ENCODE measurements at places on chromosomes 16 and 17. TPM values are rescaled to one million over a fixed set of nuclear protein-coding genes. Genes with fewer than 3 reads are reported as not detected.

FAAP100 gene
- 39.8 TPM for total RNA-seq

- DNase-seq = no peak
- no peak overlapping the region for H3K27ac ChIP-seq
Observed at GRCh38 chr17:30395398-30396022, 16.8 kb downstream of the CPD start.

DNA sequence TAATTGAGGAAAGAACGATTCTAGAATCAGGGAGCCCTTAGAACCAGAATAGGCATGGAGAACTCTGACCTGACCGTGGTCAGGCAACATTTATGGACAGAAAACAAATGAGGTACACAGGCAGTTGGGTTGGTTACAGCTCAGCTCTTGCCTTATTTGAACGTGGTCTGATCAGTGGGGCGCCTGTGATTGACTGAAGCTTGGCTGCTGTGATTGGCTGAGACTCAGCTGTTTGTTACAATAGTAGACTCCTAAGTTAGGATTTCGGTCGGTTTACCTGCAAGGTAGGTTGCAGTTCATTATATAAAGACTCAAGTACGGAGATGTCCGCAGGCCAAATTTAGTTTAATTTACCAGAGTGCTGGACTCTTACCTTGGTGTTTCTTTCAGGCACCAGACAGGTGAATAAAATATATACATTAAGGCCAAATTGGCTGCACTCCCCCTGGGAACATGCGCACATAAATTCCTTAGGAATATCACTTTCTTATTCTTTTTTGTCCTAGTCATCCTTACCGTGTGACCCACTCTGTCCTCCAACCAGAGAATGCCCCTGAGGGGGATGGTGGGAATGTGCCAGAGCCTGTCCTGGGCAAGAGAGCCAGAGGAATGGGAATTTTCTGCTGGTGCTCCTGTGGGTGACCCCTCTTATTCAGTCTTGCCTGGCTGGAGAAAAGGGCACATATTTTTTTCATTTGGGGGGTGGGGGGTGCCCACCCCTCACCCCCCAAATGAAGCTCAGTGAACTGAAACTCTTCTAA is 7.5 kb upstream of the CSNK2A2 start:
- no peak overlapping the region for H3K4me3 ChIP-seq
- peaks cover 3% of the 10 kb centered on the region for H3K4me1 ChIP-seq
- H3K36me3 ChIP-seq = no peaks in the 10 kb centered on the region
- DNase-seq = no peak
- H3K27ac ChIP-seq = no peak overlapping the region

- H3K27me3 ChIP-seq = no peaks in the 10 kb centered on the region
- no peak for DNase-seq
- H3K4me3 ChIP-seq = no peak overlapping the region
- H3K4me1 ChIP-seq = peaks cover 7% of the 10 kb centered on the region
Observed at GRCh38 chr17:49603238-49603637, 27.6 kb downstream of the NXPH3 start.

DNA sequence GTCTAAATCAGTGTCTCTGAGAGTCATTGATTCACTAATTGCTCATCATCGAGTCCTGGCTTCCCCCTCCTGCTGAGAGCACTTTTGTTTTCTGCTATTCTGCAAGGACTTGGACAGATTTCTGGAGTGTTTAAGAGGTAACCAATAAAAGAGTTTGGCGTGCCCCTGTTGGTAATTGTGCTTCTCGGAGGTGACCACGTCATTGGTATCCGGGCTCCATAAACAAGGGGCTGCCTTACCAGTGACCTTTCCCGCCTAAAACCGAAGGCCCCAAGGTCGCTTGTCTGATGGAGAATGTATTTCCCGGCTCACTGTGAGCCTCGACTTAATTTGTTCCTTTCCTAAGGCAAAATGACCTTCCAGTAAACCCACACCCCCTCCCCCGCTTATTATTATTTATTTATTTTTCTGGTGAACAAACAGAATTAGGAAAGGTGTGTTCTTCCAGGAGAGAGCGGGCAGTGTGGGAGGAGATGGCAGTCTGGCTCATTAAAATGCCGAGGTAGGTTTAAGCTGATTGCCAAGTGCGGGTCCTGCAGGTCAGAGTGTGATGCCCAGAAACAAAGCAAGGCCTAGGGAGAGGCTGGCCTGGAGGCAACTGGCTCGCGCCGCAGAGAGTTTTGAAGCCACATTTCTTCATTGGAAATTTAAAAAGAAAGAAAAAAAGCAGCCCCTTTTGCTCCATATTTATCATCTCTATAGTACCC is 30.2 kb downstream of the MSI2 start:
- no peaks in the 10 kb centered on the region for H3K27me3 ChIP-seq
- H3K4me3 ChIP-seq = no peak overlapping the region
- peak overlapping the region; percentile 83 for H3K27ac ChIP-seq
- H3K36me3 ChIP-seq = peaks cover 11% of the 10 kb centered on the region

PRAC2 gene
- not detected for total RNA-seq

GRCh38 chr16:89563639-89564392 is 3.3 kb downstream of the RPL13 start:
- peaks cover 55% of the 10 kb centered on the region for H3K4me1 ChIP-seq
- no peak overlapping the region for H3K4me3 ChIP-seq
- DNase-seq = no peak
- no peaks in the 10 kb centered on the region for H3K27me3 ChIP-seq
- peak overlapping the region; percentile 57 for H3K27ac ChIP-seq

BCO1 gene
- not detected for total RNA-seq

DCTN5 gene
- total RNA-seq = 95.9 TPM

GRCh38 chr17:76797241-76797840 is 59.4 kb downstream of the MFSD11 start:
- no peak for DNase-seq
- peaks cover 5% of the 10 kb centered on the region for H3K36me3 ChIP-seq
- H3K27me3 ChIP-seq = no peaks in the 10 kb centered on the region

GRCh38 chr17:60514500-60514899 is 11.5 kb downstream of the APPBP2 start:
- no peak for DNase-seq
- no peaks in the 10 kb centered on the region for H3K27me3 ChIP-seq
- H3K27ac ChIP-seq = no peak overlapping the region
- H3K36me3 ChIP-seq = peaks cover 30% of the 10 kb centered on the region

- peak within 1 kb of the TSS; percentile 96 for H3K27ac ChIP-seq
- DNase-seq = peak; percentile 96
- H3K27me3 ChIP-seq = no peaks in the 10 kb centered on the region
- H3K4me3 ChIP-seq = peak within 1 kb of the TSS; percentile 93
- peaks cover 27% of the 10 kb centered on the region for H3K36me3 ChIP-seq
Observed at GRCh38 chr17:7336240-7337175, at the start of gene ACAP1. Gene ACAP1 (plus strand): TSS chr17:7336529. CDS start chr17:7336735, 206 bp downstream.

DNA sequence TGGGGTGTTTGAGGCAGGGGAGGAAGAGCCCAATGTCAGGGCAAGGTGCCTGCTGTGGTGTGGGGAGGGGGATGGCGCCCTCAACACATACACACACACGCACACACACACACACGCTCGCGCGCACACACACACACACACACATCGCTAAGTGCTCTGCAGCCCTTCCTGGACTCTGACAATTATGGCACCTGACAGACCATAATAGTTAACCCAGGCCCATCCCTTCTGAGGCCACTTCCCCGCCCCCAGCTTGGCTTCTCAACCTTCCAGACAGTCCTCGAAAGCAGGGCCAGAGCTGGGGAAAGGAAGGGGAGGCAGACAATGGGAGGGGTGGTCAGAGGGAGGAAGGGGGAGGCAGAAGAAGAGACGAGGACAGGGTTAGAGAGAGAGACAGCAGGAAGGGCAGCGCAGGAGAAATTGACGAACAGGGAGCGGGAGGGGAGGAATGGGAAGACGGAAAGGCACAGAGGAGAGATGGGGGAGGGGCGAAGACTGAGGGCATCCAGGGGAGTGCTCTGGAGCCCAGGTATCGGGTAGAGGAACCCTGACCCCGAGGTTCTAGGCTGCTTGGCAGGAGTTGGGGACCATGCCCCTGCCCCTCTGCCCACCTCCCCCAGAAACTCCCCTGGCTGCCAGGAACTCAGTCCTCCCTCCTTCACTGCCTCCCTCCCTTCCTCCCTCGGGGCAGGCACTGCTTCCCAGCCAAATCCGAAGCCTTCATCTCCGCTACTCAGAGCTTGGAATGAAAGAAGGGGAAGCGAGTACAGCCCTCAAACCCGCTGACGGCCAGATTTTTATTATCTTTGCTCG is 4.0 kb downstream of the SRCIN1 start:
- no peak overlapping the region for H3K27ac ChIP-seq
- DNase-seq = no peak
- H3K36me3 ChIP-seq = no peaks in the 10 kb centered on the region
- H3K4me1 ChIP-seq = peaks cover 10% of the 10 kb centered on the region
- no peak overlapping the region for H3K4me3 ChIP-seq
- H3K27me3 ChIP-seq = peaks cover 76% of the 10 kb centered on the region

DNA sequence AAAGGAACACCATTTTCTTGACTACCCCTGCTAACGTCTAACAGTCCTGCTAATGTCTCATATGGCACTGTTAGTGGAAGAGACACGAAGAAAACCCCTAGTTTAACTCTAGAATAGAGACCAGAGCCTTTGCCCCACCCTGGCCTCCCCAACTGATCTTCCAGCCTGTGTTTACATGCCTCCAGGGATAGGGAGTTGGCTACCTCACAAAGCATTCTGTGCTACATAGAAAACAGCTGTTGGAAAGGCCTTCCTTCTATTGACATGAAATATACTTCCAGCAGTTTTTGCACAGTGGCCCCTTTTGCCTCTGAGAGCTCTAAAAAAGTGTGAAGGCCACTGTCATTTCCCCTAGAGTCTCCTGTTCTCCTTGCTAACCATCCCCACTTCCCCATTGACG is 73.1 kb downstream of the ASIC2 start:
- DNase-seq = no peak
- H3K36me3 ChIP-seq = no peaks in the 10 kb centered on the region
- H3K4me3 ChIP-seq = no peak overlapping the region
- H3K4me1 ChIP-seq = no peaks in the 10 kb centered on the region
